Activated CD4-positive, CD25-positive, alpha-beta regulatory T cell treated with anti-CD3 and anti-CD28 coated beads, Interleukin-2, amount 50 U/mL, for 16 hours (primary cell): ENCODE measurements at places on chromosomes 5 and 9.

GRCh38 chr9:34463098-34463900, 4.7 kb downstream of the DNAI1 start:
- no peak for DNase-seq

- no peak for DNase-seq
These were observed 492 bp upstream of the FAM169A start for GRCh38 chr5:74866596-74867162.

DNA sequence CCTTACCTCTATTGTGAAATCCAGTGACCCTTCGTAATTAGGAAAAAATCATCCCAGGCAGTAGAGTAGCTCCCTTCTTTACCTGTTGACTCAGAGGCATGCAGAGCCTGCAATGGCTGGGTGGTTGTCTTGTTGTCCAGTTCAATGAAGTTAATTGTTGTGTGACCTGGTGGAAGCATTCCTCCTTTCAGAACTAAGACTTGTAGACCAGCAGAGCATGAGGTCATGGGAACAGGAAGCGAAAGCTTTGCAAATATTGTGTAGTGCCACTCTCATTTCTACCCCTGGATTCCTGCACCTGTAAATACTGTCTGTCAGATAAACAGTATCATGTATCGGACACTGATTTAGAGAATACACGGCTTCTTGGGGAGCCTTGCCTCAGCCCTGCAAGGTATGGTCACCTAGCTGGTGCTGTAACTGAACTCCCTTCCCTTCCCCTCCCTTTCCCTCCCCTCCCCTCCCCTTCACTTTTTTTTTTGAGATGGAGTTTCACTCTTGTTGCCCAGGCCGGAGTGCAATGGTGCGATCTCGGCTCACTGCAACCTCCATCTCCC, 5.7 kb upstream of the PRXL2C start:
- DNase-seq = no peak

DNA sequence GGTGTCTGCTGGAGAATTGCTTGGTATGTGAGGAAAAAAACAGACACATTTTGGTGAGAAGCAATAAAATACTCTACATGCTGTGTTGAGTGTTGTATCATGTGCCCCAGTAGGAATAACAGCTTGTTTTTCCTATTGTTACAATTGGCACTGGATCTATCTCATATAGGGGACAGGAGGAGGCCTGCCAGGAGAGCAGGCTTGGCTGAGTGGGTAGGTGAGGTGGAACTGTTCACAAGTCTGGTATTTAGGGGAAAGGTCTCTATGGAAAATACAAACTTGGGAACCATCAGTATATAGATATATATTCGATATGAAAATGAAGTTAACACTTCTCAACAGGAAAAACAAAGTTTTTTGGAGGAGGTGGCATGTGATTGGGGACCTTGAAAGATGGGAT, 9.5 kb upstream of the SH3TC2 start:
- no peak for DNase-seq

GRCh38 chr5:108212775-108213346, 169.0 kb downstream of the FBXL17 start:
- DNase-seq = no peak
